ENCODE measurements at places on chromosomes 2 and 18. TPM values are rescaled to one million over a fixed set of nuclear protein-coding genes. Genes with fewer than 3 reads are reported as not detected.

The ZNF396 gene
- total RNA-seq, result 0.51 TPM

DNA sequence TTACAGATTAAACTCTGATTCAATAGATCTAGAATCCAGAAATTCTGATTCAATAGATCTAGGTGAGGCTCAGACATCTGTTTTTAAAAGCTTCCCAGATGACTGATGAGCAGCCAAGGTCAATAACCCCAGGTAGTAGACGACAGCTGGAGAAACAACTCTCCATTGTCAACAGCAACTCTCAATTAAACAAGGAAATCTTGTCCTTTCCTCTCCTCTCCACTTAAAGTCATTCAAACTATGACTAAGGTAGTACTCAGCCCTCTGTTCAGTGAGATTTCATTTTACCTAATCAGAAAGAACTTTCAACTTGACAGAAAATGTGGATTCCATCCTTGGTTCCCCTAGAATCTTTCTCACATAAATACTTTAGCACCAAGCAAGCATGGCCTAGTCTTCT is 94.6 kb upstream of the SCG2 start:
- DNase-seq, result peak; percentile 41

DNA sequence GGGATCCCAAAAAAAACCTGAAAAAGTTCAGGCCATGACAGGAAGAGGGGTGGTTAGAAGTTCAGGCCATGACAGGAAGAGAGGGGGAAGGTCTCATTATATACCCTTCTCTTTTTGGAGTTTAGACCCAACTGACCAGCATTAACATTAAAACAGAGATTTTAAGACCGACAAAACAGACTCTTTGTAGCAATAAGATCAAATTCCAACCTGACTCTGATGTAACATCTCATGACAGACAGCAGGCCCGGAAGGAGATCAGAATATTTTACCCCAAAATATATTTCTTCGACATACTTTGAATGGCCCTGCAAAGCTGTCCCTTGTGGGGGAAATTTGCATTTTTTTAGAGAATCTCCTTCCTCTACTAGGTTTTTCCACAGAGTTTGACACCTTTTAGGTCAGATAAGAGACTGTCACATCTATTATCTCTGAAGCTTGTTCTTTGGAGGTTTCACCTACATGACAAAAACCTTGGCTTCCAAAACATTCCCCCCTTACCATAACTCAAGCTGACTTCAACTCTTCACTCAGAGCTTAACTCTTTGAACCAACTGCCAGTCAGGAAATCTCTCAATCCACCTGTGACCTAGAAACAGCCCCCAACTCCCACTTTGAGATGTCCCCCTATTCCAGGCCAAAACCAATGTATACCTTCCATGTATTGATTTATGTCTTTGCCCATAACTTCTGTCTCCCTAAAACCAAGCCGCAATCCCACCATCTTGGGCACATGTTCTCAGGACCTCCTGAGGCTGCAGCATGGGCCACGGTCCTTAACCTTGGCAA is 51.0 kb upstream of the B3GNT2 start:
- no peak for DNase-seq

The EFEMP1 gene
- total RNA-seq, result 3,306 TPM

- DNase-seq, result no peak
These were observed 582 bp downstream of the RTP5 start for GRCh38 chr2:241870081-241870541.

The BCL2 gene
- total RNA-seq, result 1.3 TPM

The ALKAL2 gene
- not detected for total RNA-seq

The WDR35 gene
- 5.0 TPM for total RNA-seq

GRCh38 chr2:48423376-48423775 is 106.6 kb upstream of the STON1 start:
- DNase-seq, result no peak

The ZC3H6 gene
- 1.8 TPM for total RNA-seq

The CXCR4 gene
- total RNA-seq, result 26.8 TPM

DNA sequence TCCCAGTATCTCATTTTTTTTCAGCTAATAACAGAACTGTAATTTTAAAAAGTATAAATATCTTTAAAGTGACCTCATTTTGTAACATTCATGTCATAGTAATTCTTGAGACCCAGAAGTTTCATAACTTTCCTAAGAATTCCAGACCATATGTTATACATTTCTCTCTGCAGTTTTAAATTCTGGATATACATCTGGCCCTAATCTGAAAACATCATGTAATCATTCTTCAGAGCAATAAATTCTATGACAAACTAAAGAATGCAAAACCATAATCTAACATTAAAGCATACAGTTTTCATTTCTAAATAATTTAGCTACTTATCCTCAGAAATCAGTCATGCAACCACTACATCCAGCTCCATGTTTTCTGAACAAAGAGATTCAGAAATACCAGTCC is 198.3 kb upstream of the SLC35G4 start:
- no peak for DNase-seq

GRCh38 chr2:62306751-62307468 is 111.0 kb downstream of the B3GNT2 start:
- DNase-seq, result peak; percentile 88

The ITGB6 gene
- not detected for total RNA-seq

DNA sequence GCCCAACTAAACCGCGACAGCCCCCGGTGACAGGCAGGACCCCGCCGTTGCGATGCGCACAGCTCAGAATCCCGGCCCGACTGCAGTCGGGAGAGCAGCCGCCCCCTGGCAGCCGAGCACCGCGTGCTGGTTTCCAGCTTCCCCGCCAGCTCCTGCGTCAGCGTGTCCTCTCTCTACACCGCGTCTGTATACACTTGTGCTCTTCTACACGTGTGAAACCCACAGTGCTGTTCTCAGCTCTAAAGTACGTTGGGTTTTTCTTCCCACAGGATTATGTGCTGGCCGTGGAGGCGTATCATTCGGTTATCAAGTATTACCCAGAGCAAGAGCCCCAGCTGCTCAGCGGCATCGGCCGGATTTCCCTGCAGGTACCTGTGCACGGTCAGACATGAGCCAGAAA is 54.0 kb downstream of the ADI1 start:
- no peak for DNase-seq

The FBXO48 gene
- 0.25 TPM for total RNA-seq

The EHD3 gene
- total RNA-seq, result 4.0 TPM

Measured in dermis microvascular lymphatic vessel endothelial cell (primary cell).